Activated CD4-positive, alpha-beta T cell treated with anti-CD3 and anti-CD28 coated beads for 36 hours (primary cell): ENCODE measurements at places on chromosomes 13 and 19.
A peak's percentile ranks its signal among the peaks of the same experiment; 100 is the strongest.

GRCh38 chr13:79435561-79435990, 29.5 kb upstream of the RBM26 start:
- H3K4me3 ChIP-seq, result no peak overlapping the region
- H3K27me3 ChIP-seq, result no peaks in the 10 kb centered on the region
- no peaks in the 10 kb centered on the region for H3K36me3 ChIP-seq
- peaks cover 9% of the 10 kb centered on the region for H3K4me1 ChIP-seq

DNA sequence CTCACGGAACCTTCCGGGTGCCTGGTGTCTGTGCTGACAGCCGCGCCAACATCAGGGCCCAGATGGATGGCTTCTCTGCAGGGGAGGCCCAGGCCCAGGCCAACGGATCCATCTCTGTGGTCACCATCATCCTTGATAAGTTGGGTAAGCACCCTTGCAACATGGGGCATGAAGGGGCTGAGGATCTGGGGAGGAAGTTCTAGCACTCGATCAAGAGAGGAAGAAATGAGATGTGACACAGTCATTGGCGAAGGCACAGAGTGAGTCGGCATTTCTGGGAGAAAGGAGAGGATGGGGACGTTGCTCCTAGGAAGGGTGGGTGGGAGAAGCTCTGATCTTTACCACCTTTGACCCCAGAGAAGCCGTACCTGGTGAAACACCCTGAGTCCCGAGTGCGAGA, 4.4 kb downstream of the CILP2 start:
- H3K27ac ChIP-seq, result no peak overlapping the region
- H3K27me3 ChIP-seq, result peaks cover 11% of the 10 kb centered on the region
- no peak overlapping the region for H3K4me3 ChIP-seq
- no peak for DNase-seq
- H3K36me3 ChIP-seq, result peaks cover 3% of the 10 kb centered on the region

- no peak overlapping the region for H3K4me3 ChIP-seq
- no peaks in the 10 kb centered on the region for H3K27me3 ChIP-seq
- H3K4me1 ChIP-seq, result peaks cover 27% of the 10 kb centered on the region
- H3K27ac ChIP-seq, result peak overlapping the region; percentile 45
- peaks cover 26% of the 10 kb centered on the region for H3K36me3 ChIP-seq
- DNase-seq, result no peak
Measured at GRCh38 chr19:58568453-58569130, 4.5 kb downstream of the MZF1 start.

DNA sequence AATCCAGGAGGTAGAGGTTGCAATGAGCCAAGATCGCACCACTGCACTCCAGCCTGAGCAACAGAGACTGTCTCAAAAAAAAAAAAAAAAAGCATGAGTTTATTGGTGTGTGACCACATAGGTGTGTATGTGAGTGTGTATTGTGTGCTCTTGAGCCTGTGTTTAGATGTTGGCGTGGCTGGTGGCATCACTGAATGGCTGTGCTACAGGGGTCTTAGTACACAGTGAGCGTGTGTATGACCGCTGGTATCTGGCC, 2.5 kb downstream of the SLC1A5 start:
- H3K27ac ChIP-seq, result peak overlapping the region; percentile 94
- H3K27me3 ChIP-seq, result no peaks in the 10 kb centered on the region
- DNase-seq, result no peak
- peaks cover 35% of the 10 kb centered on the region for H3K4me1 ChIP-seq
- H3K36me3 ChIP-seq, result peaks cover 61% of the 10 kb centered on the region
- H3K4me3 ChIP-seq, result peak overlapping the region; percentile 94

DNA sequence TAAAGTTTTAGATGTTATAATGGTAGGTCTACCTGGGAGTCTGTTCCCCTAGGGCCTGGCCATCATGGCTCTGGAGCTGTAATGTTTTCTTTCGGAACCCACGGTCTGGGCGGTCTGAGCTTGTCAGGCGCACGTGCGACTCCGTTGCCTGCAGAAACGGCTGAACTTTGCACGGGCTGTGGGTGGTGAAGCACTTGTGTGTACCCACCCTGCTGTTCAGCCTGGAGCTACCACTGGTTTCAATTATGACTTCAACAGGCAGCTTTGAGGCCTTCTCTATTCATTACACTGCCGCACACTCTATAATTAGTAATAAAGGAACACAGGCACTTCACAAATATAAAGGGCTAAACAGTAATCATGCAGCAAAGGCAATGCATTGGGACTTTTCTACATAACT, 6.0 kb downstream of the PCDH8 start:
- H3K4me3 ChIP-seq, result no peak overlapping the region
- no peak overlapping the region for H3K27ac ChIP-seq
- H3K36me3 ChIP-seq, result no peaks in the 10 kb centered on the region
- H3K27me3 ChIP-seq, result peaks cover 53% of the 10 kb centered on the region

GRCh38 chr13:113741191-113741668, 17.8 kb upstream of the TMEM255B start:
- H3K36me3 ChIP-seq, result no peaks in the 10 kb centered on the region
- H3K4me1 ChIP-seq, result peaks cover 20% of the 10 kb centered on the region
- no peak overlapping the region for H3K4me3 ChIP-seq
- peaks cover 19% of the 10 kb centered on the region for H3K27me3 ChIP-seq
- H3K27ac ChIP-seq, result no peak overlapping the region

DNA sequence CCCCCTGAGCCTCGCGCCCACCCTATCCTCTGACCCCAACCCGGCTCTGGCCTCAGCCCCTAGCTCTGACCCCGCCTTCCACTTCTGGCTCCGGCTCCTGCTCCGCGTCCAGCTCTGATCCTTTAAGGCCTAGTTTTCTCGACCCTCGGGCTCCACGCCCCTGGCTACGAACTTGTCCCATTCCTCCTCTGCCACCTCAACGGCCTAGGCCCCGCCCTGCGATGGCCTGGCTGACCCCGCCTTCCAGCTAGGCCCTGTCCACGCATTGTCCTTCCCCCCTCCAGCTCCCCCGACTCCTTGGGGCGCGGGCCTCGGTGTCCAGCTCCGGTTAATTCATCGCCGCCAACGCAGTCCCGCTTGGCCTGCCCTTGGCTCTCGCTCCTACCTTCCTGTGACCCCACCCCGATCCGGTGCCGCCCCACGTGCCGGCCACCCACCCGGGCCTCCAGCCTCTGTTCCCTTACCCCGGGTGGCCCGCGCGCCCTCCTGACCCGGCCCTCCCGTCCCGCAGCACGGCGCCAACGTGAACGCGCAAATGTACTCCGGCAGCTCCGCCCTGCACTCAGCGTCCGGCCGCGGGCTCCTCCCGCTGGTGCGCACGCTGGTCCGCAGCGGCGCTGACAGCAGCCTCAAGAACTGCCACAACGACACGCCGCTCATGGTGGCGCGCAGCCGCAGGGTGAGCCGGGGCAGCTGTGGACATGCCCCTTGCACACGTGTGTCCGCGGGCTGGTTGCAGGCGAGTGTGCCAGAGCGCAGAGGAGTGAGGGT, 9.4 kb downstream of the BCL3 start:
- H3K4me3 ChIP-seq, result no peak overlapping the region
- DNase-seq, result no peak
- H3K27me3 ChIP-seq, result no peaks in the 10 kb centered on the region
- H3K27ac ChIP-seq, result no peak overlapping the region

- no peaks in the 10 kb centered on the region for H3K27me3 ChIP-seq
- H3K4me3 ChIP-seq, result peak overlapping the region; percentile 36
- H3K36me3 ChIP-seq, result peaks cover 45% of the 10 kb centered on the region
- DNase-seq, result peak; percentile 81
- peaks cover 75% of the 10 kb centered on the region for H3K4me1 ChIP-seq
Measured at GRCh38 chr19:49553451-49554271, 25.9 kb downstream of the RCN3 start.

GRCh38 chr13:110419381-110419791, 112.3 kb downstream of the COL4A2 start:
- no peaks in the 10 kb centered on the region for H3K36me3 ChIP-seq
- H3K4me3 ChIP-seq, result no peak overlapping the region
- DNase-seq, result no peak
- H3K27ac ChIP-seq, result no peak overlapping the region
- peaks cover 80% of the 10 kb centered on the region for H3K27me3 ChIP-seq

- H3K27ac ChIP-seq, result no peak overlapping the region
- peaks cover 24% of the 10 kb centered on the region for H3K36me3 ChIP-seq
- H3K27me3 ChIP-seq, result no peaks in the 10 kb centered on the region
- no peak overlapping the region for H3K4me3 ChIP-seq
- no peak for DNase-seq
- peaks cover 20% of the 10 kb centered on the region for H3K4me1 ChIP-seq
Measured at GRCh38 chr19:36120092-36120983, 5.1 kb downstream of the TBCB start.

GRCh38 chr13:21948769-21949474, 278.0 kb downstream of the FGF9 start:
- no peak overlapping the region for H3K27ac ChIP-seq
- no peak for DNase-seq
- H3K4me3 ChIP-seq, result no peak overlapping the region
- no peaks in the 10 kb centered on the region for H3K27me3 ChIP-seq
- peaks cover 9% of the 10 kb centered on the region for H3K36me3 ChIP-seq
- H3K4me1 ChIP-seq, result no peaks in the 10 kb centered on the region

- H3K27ac ChIP-seq, result no peak overlapping the region
- H3K36me3 ChIP-seq, result peaks cover 2% of the 10 kb centered on the region
- H3K4me3 ChIP-seq, result no peak overlapping the region
- DNase-seq, result no peak
Measured at GRCh38 chr13:46756977-46757376, 40.0 kb downstream of the ESD start.

DNA sequence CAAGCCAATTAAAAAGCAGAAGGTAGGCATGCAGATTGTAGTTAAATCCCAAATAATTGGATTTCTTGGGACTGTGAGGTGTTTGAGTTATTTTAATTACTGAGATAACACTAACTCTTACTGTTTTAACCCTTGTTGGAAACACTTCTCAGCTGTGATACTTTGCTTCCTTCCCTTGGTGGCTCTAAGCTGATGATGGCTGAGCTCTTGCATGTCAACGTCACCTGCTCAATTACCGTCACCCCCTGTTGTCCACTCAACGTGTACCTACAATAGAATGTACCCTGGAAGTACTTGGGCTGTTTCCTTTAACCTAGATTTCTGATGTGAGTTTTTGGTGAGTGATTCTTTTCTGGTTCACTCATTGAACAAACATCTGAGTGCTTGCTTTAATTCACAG, 303.4 kb downstream of the SLC7A1 start:
- no peak overlapping the region for H3K27ac ChIP-seq
- no peak for DNase-seq
- H3K36me3 ChIP-seq, result no peaks in the 10 kb centered on the region
- H3K27me3 ChIP-seq, result peaks cover 2% of the 10 kb centered on the region

- peak; percentile 82 for DNase-seq
- peaks cover 29% of the 10 kb centered on the region for H3K36me3 ChIP-seq
- no peaks in the 10 kb centered on the region for H3K27me3 ChIP-seq
- H3K4me3 ChIP-seq, result peak overlapping the region; percentile 91
- H3K27ac ChIP-seq, result peak overlapping the region; percentile 98
Measured at GRCh38 chr13:48976576-48977285, 1.0 kb downstream of the FNDC3A start.

DNA sequence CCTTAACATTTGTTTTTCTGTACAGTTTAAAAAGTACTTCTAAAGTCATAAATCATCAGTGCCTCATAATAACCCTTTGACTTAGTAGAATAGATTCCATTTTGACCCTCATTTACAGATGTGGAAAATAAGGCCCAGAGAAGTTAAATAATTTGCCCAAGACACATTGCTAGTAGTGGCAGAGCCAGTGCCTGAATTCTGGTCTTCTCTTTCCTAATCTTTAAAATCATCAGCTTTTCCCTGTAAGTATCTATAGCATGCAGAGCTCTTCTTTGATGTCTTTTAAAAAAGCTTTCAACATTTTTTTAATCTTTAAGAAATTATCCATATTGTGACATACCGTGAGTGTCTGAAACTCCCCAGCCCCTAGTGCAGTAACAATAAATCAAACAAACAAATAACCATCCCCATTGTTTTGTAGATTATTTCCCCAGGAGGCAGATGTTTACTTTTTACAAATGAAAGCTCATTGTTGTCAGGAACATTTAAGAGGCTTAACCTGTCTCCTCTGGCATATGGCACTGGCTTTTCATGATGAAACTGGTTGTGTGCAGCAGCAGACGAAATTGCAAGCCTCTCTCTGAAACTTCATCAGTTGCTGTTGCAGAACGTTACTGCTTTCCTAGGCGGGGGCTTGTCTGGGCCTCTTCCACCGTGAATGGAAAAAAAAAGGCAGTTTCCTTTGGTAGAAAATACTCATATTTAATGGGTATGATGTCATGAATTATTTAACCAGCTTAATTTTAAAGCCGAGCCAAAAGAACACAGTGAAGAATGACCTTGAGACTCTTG, 31.7 kb upstream of the PCDH8 start:
- H3K36me3 ChIP-seq, result peaks cover 2% of the 10 kb centered on the region
- no peaks in the 10 kb centered on the region for H3K4me1 ChIP-seq
- H3K27ac ChIP-seq, result no peak overlapping the region
- no peak overlapping the region for H3K4me3 ChIP-seq

- no peak overlapping the region for H3K4me3 ChIP-seq
- no peaks in the 10 kb centered on the region for H3K27me3 ChIP-seq
- DNase-seq, result no peak
Measured at GRCh38 chr13:36518707-36519106, 86.4 kb downstream of the CCNA1 start.

DNA sequence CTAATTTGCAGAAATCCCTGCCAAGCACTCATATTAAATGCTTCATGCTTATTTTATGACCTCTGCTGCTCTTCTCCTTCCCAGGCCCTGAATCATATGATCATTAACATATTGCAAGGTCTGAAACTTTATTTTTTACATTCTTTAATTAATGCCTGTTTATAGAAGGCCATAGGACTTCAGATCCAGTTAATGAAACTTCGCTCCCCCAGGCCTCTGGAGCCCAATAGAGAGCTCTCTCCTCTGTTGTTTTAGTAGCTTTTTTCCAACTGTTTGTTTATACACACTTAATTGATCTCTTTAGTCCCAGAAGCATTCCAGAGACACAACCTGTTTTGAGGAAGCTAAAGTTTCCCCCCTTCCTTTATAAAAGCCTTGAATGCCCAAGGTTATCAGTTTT, 68.3 kb downstream of the DACH1 start:
- H3K4me1 ChIP-seq, result no peaks in the 10 kb centered on the region
- no peak overlapping the region for H3K4me3 ChIP-seq
- no peak for DNase-seq
- H3K27ac ChIP-seq, result no peak overlapping the region

DNA sequence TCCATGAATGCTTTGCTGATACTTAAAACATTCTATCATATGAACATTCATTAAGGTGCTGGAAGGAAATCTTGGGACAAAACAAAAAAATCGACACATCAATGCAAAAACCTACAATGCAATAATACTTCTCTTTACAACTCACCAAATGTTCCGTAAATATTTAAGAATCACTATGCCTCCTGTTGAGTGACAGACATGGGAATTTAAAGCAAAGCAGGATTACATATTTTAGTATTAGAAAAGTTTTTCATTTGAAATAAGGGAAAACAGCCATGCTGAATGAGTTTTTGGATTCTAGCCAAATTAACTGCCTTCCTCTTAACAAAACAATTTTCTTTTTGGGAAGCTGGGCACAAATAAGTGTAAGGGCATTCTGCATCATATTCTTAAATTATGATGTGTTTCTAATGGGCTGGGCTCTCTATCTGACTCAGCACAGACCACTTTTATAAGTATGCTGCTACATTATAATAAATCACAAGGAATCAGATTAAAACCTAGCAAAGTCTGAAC, 93.7 kb downstream of the RBM26 start:
- no peak overlapping the region for H3K4me3 ChIP-seq
- DNase-seq, result no peak
- peaks cover 4% of the 10 kb centered on the region for H3K36me3 ChIP-seq
- H3K27me3 ChIP-seq, result no peaks in the 10 kb centered on the region
- peaks cover 7% of the 10 kb centered on the region for H3K4me1 ChIP-seq

- no peaks in the 10 kb centered on the region for H3K36me3 ChIP-seq
- DNase-seq, result no peak
- H3K4me3 ChIP-seq, result no peak overlapping the region
- H3K27me3 ChIP-seq, result peaks cover 27% of the 10 kb centered on the region
Measured at GRCh38 chr19:45395821-45396617, 8.8 kb downstream of the PPP1R13L start.

GRCh38 chr13:97429681-97430081, 4.3 kb upstream of the RAP2A start:
- H3K36me3 ChIP-seq, result no peaks in the 10 kb centered on the region
- no peak for DNase-seq
- H3K4me3 ChIP-seq, result no peak overlapping the region
- peaks cover 7% of the 10 kb centered on the region for H3K4me1 ChIP-seq
- H3K27ac ChIP-seq, result no peak overlapping the region
